ENCODE measurements at places on chromosomes 3 and 15. TPM values are rescaled to one million over a fixed set of nuclear protein-coding genes. Genes with fewer than 3 reads are reported as not detected.

DNA sequence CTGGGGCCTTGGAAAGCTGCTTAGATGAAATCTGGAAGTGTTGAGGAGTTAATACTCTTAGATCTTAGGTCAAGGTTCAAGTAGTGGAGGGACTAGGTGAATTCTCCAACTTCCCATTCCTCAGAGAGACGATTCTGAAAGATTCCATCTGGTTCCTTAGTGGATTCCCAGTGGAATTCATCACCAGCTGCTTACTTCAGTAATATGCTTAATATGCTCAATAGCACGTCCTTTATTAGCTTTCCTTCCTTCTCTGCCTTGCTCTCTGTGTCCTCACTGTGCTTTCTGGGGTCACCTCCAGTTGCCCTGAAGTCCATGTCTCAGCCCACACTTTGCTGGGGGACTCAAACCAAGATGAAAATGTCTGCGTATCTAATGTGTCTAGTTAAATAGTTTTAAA, 31.0 kb downstream of the CEP63 start:
- DNase-seq = no peak

DNA sequence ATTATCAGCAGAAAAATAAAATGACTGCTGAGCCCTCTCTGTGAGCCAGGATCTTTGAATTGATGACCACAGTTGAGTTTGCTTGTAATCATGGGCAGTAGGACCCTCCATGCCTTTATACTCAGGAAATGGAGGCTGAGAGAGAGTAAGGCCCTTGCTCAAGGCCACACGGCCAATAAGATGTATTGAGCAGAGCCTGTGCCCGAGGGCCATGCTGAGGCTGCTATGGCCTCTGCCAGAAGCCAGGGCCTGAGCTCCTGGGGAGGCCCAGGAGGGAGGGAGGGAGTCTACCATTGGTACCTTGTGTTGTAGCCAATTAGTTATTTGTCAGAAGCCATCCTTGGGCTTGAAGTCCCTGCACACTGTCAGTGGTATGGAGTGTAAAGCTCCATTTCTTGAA, 151.4 kb downstream of the DNAJB8 start:
- DNase-seq = no peak

DNA sequence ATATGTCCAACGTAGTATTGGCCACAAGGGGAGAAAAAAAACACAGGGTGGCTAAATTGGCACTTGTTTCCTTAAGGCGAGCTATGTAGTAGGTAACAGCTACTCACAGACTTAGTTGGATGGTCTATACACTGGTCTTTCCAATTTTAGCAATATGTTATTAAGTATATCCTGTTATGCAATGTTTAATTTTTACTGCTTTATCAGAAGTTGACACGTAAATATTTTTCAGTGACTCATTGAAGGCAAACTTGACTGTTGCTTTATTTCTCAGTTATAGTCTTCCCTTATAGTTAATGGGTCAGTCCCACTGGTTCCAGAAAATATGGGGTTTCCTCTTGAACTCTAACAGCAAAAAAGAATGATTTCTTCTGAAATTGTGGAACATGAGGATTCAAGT, 46.5 kb downstream of the ADPGK start:
- no peak for DNase-seq

GRCh38 chr15:93203036-93203435, 114.0 kb upstream of the RGMA start:
- DNase-seq = no peak

DNA sequence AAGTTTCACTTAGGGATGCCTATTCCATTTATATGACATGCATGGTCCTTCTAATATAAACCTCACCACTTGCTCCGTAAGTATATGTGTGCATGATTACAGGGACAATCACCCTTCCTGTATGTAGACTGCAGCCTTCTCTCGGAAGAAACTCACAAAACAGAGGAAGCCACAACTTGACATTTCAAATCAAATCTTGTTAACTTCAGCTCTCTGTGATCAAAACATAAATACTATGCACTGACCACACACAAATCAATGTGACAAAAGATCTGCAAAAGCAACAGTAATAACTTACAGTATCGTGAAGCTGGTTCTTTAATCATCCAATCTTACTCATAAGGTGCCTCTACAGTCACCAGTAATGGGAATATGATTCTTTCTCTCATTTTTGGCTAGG, 50.2 kb downstream of the FHIT start:
- no peak for DNase-seq

DNA sequence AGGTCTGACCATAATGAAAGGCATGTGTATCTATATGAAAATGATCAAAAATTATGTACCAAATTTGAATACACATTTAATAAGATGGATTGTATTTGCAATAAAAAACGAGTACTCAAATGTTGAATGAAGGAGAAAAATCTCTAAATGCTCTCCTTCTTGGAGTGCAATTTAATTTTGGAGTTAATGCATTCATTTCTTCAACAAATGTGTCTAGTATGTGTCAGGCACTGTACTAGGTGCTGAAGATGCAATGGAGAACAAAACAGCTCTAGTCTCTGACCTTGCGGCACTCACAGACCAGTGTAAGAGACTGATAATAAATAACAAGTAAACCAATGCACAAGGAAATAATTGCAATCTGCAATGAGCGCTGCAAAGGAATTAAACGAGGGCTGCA, 28.8 kb downstream of the CA12 start:
- no peak for DNase-seq

RETNLB gene
- total RNA-seq = not detected

RAB27A gene
- 8.4 TPM for total RNA-seq

SPINK8 gene
- total RNA-seq = not detected

SUCNR1 gene
- 0.18 TPM for total RNA-seq

ATP2B2 gene
- 310 TPM for total RNA-seq

ARPIN gene
- 19.4 TPM for total RNA-seq

CLSTN2 gene
- total RNA-seq = 53.5 TPM

Data from dorsolateral prefrontal cortex (tissue), 122 donors.